ENCODE measurements at places on chromosomes 16 and 17.

DNA sequence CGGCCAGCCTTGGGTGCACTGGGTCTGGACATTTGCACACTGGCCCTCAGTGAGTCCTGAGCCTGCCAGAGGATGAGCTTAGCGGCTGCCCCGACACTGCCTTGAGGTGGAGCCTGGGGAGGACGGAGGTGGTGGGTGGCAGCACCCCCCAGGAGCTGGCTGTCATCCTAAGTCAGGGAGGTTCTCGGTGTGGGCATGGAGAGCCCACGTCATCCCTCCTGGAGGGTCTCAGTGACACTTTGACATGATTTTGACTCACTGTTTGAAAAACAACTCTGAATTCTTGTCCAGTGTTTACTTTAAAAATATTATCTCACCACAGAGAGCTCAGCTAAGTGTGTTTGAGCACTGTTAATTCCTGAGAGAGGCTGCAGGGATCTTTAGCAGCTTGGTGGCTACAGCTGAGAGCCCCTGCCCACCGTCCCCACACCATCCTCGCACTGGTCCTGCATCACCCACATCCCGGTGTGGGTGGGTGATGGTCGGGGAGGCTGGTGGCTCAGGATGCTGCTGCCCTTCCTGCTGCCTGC, 63.1 kb downstream of the BANP start:
- DNase-seq, result no peak

DNA sequence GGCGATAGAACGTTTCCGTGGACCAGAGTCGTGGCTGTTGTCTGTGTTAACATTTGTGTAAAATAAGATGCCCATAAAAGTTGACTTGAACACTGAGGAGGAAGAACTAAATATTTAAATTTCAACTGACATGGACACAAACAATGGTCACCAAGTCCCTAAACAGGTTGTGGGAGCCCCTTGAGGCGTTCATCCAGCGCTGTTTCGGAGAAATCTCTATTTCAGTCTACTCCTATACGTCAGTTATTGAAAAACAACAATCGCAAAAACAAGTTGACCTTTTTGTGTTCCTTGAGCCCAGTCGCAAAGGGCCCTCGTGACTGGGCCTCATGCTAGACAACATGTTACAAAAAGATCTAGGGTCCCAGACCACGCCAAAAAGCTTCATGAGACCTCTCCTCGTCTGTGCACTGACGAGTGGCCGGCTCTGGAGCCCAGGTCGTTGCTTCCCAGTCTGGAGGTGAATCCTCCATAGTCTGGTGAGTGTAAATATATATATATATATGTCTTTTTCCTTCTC, 439 bp upstream of the TMEM231 start:
- no peak for DNase-seq

DNA sequence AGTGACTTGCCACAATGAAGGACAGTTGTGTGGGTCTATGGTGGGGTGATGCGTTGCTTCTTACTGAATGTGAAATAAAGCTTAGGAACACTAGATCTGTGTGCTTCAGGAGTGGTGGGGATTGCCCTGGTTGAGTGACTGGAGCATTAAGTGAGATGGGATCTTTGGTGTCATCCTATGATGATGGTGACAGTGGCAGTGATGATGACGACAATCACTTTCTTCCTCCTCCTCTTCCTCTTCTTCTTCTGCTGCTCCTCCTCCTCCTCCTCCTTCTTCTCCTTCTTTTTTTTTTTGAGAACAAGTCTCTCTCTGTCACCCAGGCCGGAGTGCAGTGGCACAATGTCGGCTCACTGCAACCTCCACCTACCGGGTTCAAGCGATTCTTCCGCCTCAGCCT, 396.8 kb downstream of the SEC14L1 start:
- no peak for DNase-seq

DNA sequence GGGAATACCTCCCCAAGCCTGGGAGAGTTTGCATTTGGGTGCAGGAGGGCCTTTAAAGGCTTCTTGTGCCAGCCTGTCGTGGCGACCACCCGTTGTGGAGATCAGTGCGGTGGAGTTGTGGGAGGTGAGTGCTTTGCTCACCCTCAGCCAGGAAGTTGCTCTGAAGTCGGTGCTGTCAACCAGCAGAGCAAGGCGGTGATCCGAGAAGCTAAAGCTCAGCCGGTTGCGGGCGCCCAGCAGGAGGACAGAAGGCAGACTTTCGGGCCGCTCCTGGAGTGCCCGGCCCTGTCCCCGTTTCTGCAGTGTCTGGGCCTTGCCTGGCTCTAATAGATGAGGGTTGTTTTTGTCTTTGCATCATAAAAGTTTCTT, 1.4 kb downstream of the UBE2I start:
- no peak for DNase-seq

DNA sequence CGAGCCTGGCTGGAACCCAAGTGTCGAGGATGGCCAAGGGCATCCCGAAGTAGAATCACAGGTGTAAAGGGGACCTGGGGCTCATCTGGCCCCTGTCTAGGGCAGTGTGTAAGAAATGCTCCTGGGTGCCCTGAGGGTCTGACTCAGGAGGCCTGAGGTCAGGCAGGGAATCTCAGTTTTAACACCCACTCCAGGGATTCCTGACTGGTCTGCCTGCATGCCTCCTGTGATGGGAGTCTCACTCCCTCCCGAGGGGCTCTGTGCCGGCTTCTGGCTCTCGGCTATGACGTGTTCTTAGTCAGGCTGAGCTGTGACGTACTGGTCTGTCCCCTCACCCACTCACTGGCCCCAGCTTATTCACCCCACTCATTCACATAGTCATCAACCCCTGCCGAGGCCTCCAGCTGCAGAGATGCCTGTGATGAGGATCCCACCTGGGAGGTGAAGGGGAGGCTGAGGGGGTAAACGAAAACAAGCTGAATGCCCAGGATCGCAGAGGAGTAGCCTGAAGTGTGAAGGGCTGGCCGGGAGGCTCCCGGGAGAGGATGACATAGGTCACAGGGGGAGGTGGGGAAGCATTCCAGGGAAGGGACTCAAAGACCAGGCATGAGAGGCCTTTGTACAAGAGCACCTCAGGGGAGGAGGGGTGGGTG, 23.8 kb downstream of the FAM83G start:
- DNase-seq, result no peak

DNA sequence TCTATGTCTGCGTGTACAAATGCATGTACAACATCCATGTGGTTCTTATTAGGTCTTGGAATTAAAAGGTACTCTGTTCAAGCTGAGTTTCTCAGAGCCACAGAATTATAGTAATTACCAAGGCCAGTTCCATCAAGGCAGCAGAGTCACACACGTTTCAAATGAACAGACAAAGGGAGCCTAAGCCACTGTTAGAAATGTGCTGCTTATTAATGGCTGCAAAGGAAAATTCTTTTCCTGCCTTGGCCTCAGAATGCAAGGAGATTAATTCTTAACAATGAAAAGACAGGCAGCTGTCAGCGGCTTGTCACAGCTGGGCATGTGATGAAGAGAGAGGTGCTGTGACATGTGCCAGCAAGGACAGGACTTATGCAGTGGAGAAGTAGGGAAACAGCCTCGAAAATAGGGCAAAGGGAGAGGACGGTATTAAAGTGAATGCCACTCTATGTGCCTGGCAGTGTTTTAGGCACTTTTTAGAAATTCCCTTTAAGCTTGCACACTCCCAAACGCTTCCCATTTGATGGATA, 100.1 kb upstream of the CLEC3A start:
- no peak for DNase-seq

DNA sequence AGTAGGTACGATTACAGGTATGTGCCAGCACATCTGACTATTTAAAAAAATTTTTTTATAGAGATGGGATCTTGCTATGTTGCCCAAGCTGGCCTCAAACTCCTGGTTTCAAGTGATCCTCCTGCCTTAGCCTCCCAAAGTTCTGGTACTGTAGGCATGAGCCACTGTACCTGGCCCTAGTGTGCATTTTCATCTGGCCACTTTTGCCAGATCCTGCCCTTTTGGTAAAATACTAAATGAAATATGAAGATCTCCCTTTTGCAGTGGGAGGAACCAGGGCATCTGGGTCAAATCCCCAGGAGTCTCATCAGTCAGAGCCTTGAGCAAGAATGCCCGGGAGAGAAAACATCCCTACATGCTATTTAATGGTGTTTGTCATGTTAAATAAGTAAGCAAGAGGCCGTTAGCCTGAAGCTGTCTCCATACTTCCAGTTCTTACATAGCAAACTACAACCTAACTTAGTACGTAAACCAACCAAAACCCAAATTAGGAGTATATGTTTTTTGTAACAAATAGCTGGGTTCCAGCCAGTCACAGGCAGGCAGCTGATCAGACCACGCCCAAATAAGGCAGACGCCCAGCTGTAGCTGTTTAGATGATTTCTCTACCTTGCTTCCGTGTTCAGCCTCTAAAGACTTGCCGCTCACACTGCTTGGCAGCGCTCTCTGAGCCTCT, 46.5 kb upstream of the CLEC18A start:
- DNase-seq, result no peak

- DNase-seq, result no peak
Measured at GRCh38 chr17:74474043-74474792, 7.8 kb downstream of the CD300A start.
